Activated naive CD8-positive, alpha-beta T cell treated with anti-CD3 and anti-CD28 coated beads, Interleukin-2, amount 50 U/mL, for 24 hours (primary cell): ENCODE measurements at places on chromosomes 2 and 18.

GRCh38 chr2:98455494-98455976, 10.9 kb downstream of the INPP4A start:
- no peak for DNase-seq

- peak; percentile 15 for DNase-seq
Observed at GRCh38 chr2:196415384-196415783, 224.1 kb upstream of the CCDC150 start.

GRCh38 chr2:71689393-71689792, 236.0 kb downstream of the DYSF start:
- DNase-seq = no peak

DNA sequence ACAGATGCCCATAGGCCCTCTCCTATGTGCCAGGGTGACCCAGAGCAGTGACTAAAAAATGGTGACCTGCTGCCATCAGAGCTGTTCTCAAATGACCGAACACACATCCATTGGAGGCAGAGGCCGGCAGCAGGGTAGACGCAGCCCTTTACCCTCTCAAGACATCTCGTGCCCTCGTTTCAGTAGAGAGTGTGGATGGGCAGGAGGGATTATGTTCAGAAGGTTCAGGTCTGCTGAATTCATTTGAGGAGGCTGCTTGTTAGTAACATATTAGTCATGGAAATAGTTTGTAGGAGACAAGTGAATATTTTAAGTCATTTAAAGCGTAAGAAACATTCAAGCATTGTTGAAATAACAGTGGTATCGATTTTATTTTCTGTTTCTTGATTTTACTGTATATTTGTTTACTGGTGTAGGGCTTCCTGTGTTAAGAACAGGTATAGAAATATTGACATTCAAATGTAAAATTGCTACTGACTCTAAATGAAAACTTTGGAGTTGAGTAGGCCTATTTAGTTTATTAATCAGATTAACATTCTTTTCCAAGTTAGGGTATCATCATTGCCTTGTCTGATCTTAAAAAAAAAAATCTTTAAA, 82.6 kb downstream of the ZNF532 start:
- no peak for DNase-seq

DNA sequence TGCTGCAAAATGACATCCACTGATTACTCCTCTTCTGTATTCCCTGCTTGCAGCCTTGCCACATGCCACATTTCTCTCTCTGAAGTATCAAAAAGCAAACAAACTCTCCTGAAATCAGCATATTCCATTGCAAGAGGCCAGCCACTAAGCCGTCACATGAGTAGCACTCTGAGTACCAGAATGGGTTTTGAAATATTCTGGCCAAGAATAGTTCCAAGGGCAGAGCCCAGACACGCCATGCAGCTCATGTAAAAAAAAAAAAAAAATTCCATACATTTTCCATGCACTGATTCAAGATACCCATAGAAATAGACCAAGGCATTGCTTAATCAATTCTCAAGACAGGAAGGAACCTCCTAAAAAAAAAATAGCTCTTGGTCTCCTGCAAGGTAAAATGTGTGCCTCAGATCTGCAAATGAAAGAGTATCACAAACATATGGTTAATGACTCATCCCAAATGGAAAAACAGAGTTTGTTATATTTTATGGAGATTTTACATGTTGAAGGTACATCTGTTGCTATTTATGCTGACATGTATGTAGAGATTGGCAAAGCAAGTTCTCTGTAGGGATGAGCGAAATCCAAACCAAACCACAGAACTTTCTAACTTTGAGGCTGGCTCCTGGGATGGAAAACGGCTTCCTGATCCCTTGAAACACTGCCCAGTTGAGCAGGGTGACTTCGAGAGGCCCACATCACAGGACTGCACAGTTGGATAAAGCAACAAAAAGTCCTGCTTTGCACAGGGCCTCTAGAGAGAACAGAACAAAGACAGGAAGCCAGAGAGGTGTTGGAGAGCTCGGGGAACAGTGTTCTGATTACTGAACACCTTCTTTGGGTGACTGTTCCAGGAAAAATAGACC, 346.2 kb downstream of the ZNF521 start:
- no peak for DNase-seq

- no peak for DNase-seq
Observed at GRCh38 chr2:23705771-23706612, 220.9 kb downstream of the ATAD2B start.

GRCh38 chr18:75895135-75895534, 467.6 kb upstream of the SMIM21 start:
- no peak for DNase-seq

DNA sequence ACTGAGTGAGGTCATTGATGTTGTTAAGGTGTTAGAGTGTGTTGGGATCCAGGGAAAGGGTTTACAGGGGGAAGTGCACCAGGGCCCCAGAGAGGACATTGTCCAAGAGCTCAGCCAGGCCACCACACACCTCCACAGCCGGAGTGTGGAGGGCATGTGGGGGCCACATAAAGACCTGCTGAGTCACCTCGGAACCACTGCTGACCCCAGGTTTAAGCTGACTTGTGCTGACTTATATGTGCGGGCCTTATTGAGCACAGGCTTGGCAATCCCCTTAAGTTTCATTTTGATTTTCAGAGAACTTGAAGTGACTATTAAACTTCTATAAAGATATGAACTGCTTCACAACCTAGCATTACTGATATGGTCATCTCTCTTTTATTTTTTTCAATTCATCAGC, 166.2 kb upstream of the MAP3K20 start:
- no peak for DNase-seq

DNA sequence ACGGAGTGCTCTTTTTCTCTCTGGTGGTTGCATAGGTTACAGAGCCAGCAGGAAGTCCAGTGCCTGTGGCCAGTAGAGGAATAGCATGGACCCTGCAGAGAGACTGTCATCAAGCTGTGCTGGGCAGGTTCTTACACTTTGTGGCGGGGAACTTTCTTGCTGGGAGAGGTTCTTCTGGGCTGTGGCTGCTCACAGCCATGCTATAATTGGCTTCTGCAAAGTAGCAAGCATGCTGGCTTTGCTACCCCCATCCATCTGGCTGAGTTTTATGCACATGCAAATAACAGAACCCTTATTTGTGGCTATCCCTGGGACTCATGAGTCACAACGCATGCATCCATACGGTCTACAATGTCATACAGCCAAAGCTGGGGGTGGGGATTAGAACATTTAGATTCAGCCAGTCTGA, 68.9 kb downstream of the PLCL1 start:
- no peak for DNase-seq

DNA sequence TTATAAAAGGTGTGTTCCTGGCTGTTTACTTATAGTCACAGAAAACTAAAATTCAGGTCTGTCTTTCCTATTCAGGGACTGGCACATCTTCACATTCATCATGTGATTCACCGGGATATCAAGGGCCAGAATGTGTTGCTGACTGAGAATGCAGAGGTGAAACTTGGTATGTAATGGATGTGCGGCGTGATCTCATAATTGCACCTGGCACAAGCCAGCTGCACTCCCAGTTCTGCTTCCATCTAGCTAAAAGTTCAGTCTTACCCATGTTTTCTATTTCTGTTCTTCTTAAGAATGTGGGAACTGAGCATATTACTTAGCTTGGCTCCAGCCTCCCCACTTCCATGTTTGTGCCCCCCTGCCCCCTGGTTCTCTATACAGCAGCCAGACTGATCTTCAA, 131.9 kb downstream of the MAP4K4 start:
- no peak for DNase-seq

DNA sequence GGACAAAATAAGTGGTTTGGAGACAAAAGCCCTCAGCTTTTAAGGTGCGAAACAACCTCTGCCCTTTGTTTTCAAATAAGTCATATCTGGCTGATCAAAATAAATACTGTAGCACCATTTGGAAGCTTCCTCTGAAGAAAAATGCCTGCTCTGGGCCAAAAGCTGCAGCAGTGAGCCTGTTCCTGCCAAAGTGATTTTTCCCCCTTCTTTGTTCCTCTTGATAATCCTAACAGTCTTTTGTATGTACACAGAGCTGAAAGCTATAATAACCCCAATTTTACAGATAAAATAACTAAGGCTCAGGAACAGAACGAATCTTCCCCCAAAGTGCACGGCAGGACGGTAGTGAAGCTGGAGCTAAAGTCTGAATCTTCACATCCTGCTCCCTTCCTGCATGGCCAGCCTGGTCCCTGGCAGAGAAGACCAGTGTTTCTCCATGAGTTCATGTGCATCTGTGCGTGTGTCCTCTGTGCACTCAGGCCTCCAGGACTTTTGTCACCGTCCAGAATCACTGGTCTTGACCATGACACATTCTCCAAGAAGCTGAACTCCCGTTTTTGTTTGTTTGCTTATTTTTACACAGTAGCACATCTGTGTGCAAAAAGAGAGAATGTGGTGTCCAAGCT, 2114.1 kb upstream of the PIK3C3 start:
- DNase-seq = no peak

- no peak for DNase-seq
Observed at GRCh38 chr2:4762951-4763376, 929.2 kb upstream of the SOX11 start.

DNA sequence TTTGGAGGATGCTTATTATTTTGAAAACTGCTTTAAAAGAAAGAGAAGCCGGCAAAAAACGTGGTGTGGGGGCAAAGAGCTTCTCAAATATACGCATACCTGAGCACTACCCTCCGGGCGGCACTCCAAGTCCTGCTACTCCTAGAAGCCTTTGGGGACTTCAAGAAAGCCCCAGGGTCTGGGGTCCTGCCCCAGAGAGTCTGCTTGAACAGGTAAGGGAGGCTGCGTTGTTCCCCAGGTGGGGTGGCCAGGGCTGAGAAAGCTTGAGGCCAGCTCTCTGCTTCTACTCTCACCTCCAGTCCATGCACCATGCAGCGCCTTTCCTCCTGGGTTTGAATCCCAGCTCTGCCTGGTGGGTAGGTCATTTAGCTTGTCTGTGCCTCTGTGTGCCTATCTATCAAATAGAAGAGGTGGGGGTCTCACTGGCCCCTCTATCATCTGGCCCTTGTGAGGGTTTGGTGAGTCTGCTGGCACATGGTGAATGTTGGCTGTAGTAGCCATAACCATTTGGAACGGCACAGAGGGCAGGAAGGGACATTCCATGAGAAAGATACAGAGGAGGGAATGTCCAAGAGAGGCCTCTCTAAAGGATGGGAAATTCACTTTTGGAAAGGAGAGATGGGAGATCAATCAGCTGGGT, 19.5 kb downstream of the MALL start:
- no peak for DNase-seq

GRCh38 chr2:64807417-64807816, 153.7 kb upstream of the SERTAD2 start:
- peak; percentile 59 for DNase-seq

DNA sequence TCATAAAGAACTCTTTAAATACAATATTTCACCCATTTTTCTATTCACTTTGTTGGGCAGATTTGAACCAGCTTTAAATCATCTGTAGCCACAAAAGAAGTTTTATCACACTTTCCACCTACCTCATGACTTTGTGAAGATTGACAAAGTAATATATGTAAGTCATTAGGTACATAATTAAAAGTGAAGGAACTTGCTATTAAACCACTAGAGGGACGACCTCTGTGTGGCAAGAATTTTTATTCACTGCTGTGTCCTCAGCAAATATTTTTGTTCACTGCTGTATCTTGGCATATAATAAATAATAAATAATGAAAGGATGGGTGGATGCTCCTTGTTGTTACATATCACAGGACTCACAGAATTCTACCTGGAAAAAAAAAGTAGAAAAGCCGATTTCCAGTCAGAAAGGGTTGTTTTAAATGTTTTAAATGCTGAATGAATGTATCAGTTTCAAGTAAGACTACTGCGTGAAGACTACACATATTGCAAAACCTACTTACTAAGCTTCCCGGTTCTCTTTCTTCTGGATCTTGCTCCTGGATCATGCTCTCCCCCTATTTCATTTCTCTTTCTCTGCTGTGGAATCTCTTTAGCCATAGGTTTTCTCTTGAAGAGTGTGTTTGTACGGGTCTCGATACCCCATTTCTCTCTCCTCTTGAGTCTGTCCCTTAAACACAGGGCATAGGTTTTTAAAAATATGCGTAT, 44.8 kb downstream of the KCMF1 start:
- no peak for DNase-seq

GRCh38 chr2:140288726-140289125, 1508.5 kb upstream of the NXPH2 start:
- no peak for DNase-seq

GRCh38 chr2:7480431-7480830, 563.2 kb downstream of the RNF144A start:
- DNase-seq = no peak

GRCh38 chr2:153819501-153819900, 52.2 kb upstream of the GALNT13 start:
- DNase-seq = no peak

- no peak for DNase-seq
Observed at GRCh38 chr2:119157850-119158511, 570 bp downstream of the C1QL2 start.

DNA sequence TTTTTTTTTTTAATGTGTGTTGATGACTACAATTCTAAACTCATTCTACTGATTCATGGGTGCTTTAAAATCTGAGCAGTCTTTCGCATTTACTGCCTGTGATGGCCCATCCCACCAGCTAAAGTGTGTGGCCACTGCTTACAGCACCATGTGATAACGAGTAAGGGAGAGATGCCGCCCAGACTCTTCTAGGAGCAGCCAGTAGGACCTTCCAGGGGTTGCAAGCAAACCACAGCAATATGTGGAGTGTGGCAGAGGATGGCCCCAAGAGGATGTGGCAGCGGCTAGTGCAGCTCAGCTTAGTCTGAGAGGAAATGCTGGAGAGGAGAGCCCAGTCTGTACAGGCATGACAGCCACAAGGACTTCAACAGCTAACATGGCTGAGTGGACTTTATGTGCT, 14.9 kb downstream of the IL1B start:
- peak; percentile 23 for DNase-seq

GRCh38 chr2:144886862-144887261, 366.9 kb upstream of the ZEB2 start:
- no peak for DNase-seq

DNA sequence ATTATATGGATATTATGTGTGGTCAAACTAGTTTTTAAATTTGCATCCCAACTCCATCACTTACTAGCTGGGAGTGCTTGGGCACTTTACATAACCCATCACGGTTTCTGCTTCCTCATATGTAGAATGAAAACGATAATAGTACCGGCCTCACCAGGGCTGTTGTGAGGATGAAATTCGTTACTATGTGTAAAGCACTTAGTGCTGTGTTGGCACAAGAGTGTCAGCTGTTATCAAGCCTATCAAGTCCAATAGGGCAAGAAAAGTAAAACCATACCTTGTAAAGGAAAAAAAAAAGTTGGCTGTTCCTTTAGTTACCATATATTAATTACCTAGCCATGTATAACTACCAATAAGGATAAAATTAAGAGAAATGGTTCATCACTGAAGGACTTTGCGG, 65.4 kb downstream of the TET3 start:
- no peak for DNase-seq

DNA sequence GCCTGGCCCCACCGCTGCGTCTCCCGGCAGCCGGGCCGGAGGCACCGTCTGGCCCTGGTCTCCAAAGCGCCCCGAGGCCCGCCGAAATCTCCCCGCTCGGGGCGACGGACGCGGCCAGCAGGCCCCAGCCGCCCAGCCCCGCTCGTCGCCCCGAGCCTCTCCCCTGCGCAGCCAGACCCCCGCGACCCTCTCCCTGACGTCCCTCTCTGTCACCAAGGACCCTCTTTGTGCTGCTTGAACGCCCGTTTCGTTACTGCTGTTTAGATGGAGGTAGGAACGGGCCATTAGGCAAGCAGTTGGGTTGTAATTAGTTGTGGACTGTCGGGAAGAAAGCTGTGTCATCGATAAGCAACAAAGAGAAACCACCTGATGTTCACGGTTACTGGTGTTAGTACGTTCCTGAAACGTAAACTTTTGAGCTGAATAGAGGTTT, 686 bp downstream of the UBXN4 start:
- DNase-seq = no peak

GRCh38 chr2:64474121-64474571, 20.2 kb downstream of the LGALSL start:
- no peak for DNase-seq

GRCh38 chr18:29594493-29594892, 1417.6 kb upstream of the CDH2 start:
- DNase-seq = no peak
